ENCODE measurements at places on chromosomes 6 and 20.

DNA sequence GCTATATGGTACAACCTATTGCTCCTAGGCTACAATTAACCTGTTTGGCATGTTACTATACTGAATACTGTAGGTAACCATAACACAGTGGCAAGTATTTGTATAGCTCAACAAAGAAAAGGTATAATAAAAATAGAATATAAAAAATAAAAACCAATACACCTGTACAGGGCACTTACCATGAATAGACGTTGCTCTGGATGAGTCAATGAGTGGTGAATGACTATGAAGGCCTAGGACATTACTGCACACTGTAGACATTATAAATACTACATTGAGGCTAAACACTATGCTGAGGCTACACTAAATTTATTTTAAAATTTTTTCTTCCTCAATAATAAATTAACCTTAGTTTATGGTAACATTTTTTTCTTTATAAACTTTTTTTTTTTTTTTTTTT, 18.6 kb downstream of the ELOVL5 start:
- no peak for DNase-seq

DNA sequence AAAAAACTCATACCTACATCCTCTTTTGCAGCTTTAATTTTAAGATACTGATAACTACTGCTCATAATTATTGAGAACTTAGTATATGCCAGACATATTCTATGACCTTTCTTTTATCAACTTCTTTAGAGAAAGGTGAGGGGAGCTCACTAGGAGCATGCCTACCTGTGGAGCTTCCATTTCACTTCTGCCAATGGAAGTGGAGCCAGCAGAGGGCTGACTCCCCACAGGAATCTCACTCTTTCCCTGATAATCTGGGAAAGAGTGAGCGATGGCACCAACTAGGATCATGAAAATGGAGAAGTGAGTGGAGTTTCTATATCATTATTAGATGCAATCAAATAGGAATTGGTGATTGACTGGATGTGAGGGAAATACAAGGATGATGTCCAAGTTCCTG, 484.9 kb downstream of the LMBRD1 start:
- no peak for DNase-seq

DNA sequence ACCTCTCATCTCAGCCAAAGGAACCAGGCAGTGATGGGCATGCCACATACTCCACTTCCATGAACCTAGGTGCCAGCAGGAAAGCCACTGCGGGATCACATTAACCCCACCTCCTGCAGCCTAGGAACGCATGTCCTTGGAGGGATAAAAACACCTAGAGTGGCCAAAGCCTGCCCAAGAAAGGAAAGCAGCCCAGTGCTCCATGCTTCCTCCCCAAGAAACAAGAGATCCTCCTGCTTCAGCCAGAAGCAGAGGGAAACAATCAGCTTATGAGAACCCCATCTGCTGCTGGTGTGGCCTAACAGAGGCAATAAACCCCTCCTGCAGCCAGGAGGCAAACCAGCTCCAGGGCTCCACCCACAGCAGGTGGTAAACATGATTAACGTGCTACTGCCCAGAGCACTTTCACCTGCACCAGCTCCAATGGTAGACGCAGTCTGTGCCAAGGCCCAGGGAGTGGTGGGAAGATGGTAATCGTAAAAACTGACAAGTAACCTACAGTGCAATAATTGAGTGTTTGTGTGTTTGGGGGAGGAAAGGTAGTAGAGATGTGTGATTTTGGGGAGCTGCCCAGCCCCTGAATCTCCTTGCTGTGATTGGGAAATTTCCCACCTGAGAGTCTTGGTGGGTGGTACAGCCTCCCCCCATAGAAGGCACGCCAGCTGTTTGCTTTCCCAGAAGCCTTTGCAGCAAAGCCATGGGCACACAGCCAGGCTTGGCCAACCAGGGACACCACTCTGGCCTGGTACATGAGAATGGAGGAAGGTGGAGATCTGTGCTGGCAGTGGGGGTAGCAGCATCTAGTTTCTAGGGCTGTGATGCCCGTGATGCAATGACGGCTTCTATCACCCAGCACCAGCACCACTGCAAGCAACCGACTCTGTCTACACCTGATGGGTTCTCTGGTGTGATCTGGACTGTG, 50.6 kb upstream of the TBC1D7 start:
- DNase-seq: peak; percentile 76

GRCh38 chr6:44234101-44235025, 11.0 kb downstream of the SLC29A1 start:
- no peak for DNase-seq

DNA sequence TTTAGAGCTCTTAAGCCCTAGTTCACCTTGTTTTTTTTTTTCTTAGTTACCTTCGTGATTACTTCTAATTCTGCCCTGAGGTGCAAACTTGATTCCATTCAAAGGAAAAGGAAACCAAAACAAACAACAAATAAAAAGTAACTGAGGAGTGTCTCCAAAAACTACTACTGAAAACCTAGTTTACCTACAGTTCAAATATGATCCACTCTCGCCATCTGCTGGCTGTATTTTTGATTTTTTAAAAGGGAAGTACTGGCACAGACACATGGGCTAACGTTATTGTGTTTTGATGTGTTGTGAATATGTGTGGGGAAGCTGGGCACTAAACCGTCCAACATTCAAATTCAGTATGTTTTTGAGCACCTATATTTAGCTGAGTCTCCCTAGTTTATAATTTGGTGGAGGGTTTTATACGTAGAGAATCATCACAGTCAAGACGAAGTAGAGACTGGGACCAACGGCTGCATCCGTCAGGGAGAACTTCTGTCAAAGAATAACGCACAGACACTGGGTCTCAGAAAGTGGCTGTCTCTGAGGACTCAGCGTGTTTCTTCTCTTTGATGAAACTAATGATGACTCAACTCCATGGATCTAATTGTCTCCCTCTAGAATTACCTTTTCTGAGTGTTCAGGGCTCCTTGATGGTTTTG, 373.5 kb upstream of the BTBD3 start:
- DNase-seq: peak; percentile 38

DNA sequence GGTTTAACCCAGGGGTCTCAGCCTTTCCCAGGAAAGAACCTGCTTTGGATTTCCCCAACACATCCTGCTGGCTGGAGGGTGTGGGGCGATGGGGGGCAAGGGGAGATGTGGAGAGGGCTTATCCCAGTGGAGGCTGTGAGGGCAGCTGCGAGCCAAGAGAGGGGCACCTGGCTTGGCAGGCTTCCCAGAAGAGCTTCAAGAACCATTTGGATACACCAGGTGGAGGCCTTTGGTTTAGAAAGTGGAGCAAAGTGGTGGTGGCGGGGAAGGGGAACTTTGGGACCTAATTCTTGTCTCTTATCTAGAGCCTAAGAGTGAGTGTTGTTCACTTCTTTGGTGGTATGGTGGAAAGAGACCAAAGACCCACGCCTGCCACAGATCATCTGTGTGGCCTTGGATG, 12.4 kb downstream of the CD40 start:
- peak; percentile 94 for DNase-seq

DNA sequence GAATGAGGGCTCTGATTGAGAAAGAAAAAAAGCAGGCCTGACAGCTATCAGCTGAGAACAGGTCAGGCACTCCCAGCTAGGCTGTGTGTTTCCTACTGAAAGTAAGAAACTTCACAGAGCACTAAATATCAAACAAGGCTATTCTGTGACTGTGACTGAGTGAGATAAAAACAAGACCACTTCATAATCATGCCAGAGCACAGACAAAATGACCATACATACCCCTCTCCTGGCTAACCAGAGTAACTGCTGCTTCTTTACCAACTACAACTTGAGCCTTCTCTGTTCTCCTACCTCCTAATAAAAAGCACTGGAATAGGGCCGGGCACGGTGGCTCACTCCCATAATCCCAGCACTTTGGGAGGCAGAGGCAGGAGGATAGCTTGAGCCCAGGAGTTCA, 6.8 kb upstream of the BTN1A1 start:
- no peak for DNase-seq

GRCh38 chr6:52522151-52522626, 54.7 kb downstream of the TRAM2 start:
- DNase-seq: no peak

DNA sequence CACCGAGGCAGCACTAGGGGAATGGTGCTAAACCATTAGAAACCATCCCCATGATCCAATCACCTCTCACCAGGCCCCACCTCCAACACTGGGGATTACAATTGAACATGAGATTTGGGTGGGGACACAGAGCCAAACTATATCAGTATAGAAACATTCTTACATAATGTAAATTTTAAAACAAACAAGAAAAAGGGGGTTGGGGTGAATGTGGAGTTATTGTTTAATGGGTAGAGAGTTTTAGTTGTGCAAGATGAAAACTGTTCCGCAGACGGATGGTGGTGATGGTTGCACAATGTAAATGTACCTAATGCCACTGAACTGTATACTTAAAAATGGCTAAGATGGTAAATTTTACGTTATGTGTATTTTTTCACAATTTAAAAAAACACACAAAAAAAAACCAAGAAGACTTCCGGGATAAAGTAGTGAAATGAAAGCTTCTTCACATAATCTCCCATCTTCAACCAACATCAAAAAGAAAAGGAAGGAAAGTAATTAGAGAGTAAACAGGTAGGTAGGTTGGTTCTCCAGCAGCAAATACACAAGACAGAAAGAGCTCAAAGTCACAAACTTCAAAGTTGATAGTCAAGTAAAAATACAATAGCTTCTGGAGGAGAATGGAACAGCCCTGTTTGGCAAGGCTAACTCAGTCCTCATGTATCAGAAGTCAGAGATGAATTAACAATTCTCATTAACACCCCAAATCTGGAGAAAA, 16.3 kb downstream of the RARS2 start:
- no peak for DNase-seq

DNA sequence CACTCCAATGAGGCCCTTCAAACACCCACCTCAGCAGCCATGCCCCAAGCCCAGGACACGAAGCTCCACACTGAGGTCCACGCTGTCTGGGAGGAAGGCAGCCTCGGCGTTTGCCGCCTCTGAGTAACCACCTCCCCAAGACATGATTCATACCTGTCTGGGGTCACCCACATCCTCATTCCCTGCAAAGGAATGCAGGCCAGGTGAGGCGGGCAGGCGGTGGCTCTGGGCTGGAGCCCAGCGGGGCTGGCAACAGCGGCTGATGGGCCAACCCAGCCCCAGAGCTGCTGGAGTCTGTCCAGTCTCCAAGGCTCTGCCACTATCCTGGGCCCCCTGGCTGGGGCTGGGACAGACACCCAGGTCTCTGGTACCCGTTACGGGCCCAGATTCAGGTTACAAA, 14.8 kb downstream of the PMEPA1 start:
- DNase-seq: no peak

DNA sequence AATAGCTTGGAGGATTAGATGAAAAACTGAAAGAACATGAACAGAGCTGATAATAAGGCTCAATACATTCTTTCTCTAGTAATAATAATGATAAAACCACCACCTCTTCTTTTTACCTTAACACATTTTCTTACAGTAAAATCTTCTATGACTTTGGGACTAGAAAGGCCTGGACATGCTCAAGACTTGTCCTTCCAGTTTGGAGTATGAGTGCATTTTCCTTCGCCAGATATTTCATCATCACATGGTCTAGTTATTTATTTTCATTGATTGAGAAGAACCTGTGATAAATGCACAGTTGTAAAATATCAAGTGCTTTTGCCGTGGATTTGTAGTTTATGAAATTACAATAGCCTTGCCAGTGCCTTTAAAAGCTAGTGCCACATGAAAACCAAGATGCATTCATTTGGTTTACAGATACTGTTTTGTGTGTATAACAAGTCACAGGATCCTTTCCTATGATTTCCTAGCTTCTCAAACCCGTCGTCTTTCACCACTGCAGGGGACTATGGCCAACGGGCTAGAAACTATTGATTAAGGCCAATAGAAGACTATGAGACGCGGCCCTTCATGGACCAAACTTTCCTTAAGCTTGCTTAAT, 200.2 kb upstream of the ZNF217 start:
- DNase-seq: no peak

DNA sequence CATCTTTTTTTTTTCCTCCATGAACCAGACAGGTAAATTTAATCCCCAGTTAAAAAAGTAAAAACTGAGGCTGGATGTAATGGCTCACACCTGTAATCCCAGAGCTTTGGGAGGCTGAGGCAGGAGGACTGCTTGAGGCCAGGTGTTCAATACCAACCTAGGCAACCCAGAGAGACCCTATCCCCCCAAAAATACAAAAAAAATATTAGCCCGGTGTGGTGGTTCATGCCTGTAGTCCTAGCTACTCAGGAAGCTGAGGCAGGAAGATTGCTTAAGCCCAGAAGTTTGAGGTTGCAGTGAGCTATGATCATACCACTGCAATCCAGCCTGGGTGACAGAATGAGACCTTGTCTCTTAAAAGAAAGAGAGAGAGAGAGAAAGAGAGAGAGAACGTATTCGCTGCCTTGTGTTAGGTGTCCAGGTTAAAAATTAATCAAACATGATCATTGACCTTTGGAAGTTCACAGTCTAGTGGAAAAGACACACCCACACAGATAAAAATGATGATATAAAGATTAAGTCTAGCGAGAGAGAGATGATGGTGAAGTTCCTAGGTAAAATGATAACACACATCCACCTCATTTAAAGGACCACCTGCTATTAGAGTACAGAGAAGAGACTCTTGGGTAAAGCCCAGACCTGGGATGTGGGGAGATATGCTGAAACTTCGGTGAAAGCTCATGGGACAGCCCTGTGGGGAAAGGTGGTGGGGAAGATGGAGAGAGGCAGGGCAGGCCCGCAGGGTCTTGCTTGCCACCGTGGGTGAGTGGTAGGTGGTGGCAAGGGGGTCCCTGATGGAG, 4.8 kb upstream of the NHSL1 start:
- no peak for DNase-seq

- DNase-seq: no peak
Measured at GRCh38 chr6:73983367-73983766, 287.4 kb downstream of the CD109 start.

DNA sequence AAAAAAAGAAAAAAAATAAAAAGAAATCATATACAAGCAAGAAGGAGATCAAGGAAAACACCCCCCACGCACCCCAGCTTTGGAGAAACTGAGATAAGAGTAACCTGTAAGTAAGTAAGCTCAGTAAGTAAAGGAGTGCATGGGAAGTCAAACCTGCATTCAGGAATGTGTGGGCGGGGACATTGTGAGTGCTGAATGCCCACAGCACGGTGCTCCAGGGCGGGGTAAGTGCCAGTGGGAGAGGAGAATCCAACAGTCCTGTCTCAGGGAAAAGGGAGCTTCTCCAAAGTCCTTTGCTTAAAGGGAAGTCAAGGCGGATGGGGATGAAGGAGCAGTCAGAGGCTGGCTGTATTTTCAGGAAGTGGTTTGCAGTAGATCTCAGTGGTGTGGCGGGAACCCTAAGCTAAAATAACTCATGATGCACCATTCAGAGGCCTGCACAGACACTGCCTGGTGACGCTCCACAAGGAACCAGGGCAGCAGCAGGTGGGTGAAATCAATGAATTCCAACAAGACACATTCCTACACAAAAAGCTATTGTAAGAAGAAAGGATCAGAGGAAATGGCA, 368.0 kb downstream of the QKI start:
- no peak for DNase-seq

DNA sequence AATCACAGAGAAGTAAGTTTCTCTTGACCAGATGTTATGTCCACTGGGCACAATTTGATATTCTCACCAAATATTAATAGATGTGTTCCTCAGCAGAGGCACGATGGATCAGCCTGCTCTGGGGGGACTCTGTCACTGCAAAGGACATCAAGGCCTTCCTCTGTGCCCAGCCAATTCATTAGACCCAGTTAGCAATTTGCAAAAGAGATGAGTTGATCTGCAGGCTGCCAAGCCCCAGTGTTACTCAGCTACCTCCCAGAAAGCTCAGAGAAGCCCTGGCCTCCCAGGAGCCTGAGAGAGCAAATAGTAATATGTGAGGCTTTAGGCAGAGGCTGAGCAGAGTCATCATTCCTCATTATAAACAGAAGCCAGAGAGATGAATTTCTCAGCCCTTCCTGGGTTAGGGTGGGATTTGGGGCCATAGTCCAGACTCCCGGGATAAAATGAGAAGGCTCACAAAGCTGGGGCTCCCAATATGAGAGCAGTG, 54.2 kb downstream of the ZNF831 start:
- no peak for DNase-seq

Measured in NCI-H2171 (cell line).